ENCODE measurements at places on chromosomes 13 and 19.

DNA sequence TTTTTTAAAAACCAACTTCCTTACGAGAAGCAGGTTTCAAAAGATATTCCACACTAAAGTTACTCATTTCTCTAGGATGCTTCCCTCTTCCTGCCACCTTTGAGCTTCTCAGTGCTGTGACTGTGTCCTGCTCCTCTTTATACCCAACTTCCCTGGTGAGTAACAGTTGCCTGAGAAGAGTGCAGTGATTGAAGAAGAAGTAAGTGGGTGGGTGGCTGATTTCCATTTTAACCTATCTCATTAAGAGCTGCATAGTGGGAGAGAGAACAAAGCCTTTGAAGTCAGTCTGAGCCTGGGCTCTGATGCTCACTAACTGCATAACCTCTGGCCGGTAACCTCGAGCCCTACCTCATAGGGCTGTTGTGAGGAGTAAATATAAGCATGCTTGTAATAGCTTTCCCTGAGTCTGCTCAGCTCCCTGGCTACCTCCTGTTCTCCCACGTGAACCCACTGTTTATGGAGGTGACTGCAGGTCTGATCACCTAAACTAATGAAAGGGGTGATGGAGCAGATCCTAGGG, 977.3 kb downstream of the UQCRFS1 start:
- DNase-seq = no peak

DNA sequence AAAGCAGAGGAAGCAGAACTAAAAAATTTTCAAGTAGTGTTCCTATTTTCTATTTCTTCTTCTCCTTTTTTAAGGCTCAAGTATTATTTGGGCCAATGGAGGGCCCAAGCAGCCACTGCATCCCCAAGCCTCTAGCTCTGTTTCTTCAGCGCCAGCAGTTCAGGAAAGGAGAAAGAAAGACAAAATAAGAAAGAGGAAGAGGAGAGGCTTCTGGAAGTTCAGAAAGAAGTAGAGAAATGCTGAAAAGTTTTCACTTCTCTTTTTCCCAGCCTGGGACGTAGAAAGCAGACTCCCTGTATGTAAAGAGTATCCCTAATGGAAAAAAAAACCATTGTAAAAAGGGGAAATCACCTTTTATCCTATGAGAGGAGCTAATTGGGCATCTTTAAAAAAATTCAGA, 165.5 kb upstream of the KLF12 start:
- DNase-seq = no peak

DNA sequence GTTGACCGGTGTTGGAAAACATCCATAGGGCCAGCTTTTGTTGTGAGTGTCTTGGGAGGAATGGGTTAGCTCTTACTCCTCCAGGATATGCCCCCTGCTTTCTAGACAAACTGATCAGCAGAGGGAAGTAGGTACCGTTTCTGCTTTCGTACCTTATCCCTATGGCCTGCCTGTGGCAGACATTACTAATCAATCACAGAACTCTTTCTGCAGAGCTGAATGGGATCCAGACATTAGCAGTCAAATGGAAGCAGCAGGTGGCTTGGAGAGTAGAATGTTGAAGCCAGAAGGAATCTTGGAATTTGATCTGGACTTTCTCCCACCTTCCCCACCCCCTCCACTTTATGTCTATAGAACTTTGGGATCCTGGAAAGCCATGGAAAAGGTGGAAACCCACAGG, 17.1 kb downstream of the NWD1 start:
- no peak for DNase-seq

DNA sequence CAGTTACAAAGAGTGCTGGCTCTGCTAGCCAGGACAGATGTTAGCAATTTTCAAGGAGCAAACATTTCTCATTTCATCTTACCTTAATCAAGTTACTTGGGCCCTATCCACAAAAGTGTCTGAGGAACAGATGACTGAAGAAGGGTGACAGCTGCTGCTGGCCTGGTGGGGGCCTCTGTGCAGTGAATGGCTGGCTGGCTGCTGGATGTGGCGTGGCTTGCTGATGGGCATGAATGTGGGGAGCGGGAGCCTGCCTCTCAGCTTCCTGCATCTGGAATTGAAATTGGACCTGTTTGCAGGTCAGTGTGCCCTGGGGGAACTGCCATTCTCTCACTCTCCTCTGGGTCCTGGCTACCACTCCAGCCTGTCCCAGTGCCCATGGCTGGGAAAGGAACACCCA, 94.7 kb downstream of the RGCC start:
- no peak for DNase-seq

GRCh38 chr13:54945973-54946372, 1917.4 kb downstream of the OLFM4 start:
- no peak for DNase-seq

DNA sequence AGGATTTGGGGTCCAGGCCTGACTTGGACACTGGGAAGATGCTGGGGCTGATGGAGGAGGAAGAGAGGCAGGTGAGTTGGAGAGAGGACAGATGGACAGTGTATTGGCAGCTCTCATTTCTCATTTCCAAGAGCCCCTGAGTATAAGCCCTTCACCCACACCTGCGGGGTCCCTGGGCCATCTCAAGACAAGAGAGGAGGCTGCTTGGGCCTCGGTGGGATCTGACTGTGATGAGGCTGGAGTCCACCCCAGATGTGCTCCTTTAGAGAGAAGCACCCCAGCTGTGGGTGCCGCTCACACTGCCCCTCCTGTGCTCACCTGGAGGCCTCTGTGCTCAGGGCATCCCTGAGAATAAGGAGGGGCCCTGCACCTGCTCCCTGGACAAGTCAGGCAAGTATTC, 3.7 kb downstream of the LILRA2 start:
- DNase-seq = no peak

- no peak for DNase-seq
Observed at GRCh38 chr19:48244281-48244680, 11.4 kb downstream of the CARD8 start.

DNA sequence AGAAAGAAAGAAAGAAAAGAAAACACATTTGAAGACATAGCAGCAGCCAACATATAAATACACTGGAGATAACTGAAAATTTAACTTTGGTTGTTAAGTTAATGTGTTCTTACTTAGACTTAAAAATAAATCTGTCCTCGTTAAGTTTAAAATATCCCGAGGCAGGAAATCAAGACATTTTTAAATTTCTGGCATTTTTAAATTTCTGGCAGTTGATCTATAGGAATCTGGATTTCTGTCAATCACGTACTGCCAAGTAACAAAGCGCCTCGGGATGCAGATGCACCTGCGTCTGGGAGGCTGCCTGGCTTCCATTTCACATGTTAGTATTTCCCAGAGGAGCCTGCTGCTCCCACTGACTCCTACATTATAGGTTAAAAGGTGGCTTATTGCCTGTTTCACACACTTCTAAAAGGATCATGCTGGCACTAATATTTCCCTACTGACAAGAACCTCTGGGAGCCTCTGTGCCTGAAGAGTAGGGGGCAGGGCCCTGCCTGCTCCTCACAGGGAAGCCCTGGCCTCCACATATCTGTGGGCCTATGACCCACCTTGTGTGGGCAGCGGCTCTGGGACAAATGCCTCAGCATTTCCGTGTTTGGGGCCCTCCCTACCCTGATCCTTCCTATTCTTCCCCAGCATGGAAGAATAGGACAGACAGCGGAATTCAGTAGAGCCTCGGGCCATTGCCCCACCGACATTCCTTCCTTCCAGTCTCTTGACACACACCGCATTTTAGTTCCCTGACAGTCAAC, 62.8 kb upstream of the ATP12A start:
- no peak for DNase-seq

DNA sequence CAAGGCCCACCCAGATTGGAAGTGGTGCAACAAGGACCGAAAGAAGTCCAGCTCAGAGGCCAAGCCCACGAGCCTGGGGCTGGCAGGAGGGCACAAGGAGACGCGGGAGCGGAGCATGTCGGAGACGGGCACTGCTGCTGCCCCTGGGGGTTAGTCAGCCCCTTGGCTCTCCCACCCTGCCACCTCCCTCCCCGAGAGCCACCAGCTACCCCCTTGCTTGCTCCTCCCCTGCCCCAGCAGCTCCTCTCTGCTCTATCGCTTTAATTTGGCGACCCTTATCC, 14.2 kb upstream of the PRR19 start:
- DNase-seq = no peak

DNA sequence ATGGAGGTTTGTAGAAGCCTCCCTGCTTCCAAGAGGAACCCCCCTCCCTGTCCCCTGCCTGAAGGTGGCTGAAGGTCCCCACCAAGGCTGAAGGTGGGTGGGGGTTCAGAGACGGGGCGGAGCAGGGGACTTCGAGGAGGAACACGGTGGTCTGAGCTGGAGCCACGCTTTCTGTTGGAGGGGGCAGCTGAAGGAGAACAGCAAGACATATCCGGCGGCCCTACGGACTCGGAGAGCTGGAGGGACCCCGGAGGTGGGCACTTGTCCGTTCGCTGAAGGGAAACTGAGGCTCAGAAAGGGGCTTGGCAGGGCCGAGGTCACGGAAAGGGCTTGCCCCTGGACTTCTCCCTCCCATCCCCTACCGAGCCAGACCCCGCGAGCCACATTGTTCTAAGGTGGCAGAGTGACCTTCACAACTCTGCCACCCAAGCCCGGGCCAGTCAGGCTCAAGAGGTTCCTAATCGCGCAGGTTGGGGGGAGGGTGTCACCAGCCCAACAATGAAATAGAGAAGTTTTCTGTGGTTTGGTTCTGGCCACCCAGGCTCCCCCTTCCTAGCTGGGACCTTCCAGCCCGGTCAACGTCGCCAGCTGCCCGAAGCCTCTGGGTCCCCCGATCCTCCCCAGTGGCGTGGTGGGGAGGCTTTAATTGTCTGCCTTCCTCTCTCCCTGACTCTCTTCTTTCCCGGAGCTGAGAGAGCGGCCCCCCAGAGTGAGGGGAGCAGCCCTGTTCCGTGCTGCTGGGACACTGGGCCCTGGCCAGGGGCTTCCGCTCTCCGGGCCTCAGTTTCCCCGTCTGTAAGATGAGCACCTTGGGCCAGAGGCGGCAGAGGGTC, 15.5 kb upstream of the KCNN1 start:
- no peak for DNase-seq

DNA sequence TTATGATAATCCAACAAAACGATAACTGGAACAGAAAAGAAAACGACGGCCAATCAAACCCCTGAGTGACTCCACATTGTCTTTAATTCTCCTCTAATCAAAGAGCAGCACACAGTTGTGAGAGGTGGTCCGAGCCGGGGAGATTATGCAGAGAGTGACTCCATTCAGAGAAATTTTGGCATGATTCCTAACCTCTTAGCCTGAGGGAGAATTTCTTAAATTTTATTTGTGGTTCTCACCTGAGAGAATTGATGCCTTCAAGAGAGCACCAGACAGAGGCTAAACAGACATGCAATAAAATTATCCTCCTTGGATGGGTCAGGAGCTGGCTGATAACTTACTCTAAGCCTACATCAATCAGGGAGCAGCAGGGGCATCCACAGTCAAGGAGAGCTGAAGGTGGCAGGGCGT, 310.0 kb upstream of the KLF12 start:
- no peak for DNase-seq

DNA sequence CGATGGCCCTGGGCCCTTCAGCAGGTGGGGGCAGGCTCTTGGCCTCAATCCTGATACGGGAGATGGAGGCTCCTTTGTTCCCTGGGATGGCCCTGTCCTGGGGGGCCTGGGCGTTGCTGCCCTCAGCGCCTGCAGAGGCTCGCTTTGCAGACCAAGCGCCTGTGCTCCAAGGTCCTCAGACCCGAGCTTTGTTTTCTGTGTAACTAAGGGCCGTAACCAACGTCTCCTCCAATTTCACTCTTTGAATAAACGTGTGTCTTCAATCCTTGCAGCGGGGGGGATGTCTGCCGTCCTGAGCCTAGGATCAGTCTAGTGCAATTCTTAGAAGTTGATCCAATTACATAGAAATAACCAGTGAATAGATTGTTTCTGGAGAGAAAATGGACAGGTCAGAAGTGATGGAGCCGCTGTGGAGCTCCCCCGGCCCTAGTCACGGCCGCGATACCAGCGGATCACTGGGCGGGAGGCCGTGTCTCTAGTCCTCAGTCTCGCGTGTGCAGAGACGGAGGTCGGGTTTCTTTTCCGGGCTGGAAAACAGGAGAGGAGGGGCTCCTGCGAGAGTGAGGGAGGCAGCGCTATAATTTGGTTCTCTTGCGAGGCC, 5.3 kb downstream of the PTBP1 start:
- no peak for DNase-seq

Measured in glomerular endothelial cell (primary cell).